Iris pigment epithelial cell (primary cell): ENCODE measurements at places on chromosomes 7 and 10.

- DNase-seq: no peak
Observed at GRCh38 chr10:100828738-100829096, 83.3 kb downstream of the PAX2 start.

GRCh38 chr7:135704074-135704473, 23.9 kb downstream of the SLC13A4 start:
- DNase-seq: no peak

GRCh38 chr10:129533281-129533680, 66.2 kb downstream of the MGMT start:
- DNase-seq: no peak

GRCh38 chr10:60573336-60573735, 183.7 kb upstream of the ANK3 start:
- DNase-seq: peak; percentile 17

- peak; percentile 31 for DNase-seq
Observed at GRCh38 chr10:109962247-109962646, 38.9 kb upstream of the XPNPEP1 start.

DNA sequence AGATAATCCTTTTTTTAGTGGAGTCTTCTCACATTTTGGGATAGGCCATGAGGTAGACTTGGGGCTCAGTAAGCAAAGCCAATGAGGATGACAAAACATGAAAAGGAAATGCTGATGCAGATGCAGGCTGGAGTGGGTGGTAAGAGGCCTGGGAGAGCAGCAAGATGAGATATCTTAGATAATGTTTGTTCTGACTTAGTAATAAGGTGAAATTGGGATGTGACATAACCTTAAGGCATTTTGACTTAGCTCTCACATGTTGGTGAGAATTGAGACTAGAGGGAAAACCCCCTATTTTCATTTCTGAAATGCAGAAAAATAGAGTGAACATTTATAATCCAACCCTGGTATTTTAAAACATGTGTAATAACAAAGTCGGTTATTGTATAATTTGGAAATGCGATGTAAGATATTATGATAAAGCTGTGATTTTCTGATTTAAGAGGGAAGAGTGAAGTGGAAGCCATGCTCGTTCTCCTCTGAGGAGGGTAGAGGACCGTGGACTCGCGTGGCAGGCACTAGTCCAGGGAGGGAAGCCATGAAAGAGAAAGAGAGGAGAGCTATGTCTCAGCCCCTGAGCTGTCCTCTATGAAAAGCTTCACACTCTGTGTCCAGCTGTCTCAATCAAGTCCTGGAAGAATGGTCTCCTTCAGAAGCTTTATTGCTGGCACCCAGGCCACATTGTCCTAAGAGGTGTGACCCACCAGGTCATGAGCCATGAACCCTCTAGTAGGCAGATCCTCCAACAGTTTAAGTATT, 57.3 kb downstream of the ST7 start:
- DNase-seq: peak; percentile 68

GRCh38 chr10:76541852-76542251, 1095.8 kb downstream of the KCNMA1 start:
- no peak for DNase-seq

GRCh38 chr10:3478153-3478552, 305.6 kb upstream of the PITRM1 start:
- DNase-seq: no peak

DNA sequence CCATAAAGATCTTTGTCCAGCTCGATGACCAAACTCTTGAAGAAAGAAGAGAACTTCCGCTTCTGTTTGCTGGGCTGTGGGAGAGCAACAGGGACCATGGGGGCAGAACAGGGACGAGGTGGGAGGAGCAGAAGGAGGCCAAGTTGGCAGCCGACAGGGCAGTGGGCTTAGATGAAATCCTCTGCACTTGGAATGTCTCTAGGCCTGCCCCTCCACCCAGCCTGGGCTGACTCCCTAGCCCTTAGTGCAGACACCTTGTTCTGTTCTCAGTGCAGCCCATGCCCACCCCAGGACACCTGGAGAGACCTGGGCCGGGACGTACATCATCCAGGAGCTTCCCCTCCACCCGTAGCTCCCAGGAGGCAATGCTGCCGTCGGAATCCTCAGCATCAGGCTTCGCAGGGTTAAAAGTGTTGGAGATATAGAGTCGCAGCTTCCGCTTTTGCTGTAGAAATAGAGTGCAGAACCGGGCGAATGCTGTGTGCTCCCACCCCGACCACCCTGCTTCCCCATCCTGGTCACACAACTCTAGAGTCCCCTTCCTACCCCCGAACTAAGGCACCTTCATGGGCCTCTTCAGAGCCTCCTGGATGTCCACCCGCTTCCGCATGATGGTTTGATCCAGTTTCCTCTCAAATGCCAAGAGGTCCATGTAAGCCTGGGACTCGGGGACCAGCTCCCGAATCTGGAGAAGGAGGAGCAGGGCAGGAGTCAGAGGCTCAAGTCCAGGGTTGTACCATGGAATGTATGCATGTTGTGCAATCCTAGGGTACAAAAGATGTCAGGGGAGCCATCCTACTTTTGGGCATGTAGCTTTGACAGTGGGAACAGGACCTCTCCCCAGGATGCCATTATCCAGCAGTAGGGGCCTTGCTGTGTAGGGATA, 6.1 kb downstream of the SMARCD3 start:
- DNase-seq: no peak

- no peak for DNase-seq
Observed at GRCh38 chr7:150451097-150451793, 815 bp downstream of the GIMAP8 start.

DNA sequence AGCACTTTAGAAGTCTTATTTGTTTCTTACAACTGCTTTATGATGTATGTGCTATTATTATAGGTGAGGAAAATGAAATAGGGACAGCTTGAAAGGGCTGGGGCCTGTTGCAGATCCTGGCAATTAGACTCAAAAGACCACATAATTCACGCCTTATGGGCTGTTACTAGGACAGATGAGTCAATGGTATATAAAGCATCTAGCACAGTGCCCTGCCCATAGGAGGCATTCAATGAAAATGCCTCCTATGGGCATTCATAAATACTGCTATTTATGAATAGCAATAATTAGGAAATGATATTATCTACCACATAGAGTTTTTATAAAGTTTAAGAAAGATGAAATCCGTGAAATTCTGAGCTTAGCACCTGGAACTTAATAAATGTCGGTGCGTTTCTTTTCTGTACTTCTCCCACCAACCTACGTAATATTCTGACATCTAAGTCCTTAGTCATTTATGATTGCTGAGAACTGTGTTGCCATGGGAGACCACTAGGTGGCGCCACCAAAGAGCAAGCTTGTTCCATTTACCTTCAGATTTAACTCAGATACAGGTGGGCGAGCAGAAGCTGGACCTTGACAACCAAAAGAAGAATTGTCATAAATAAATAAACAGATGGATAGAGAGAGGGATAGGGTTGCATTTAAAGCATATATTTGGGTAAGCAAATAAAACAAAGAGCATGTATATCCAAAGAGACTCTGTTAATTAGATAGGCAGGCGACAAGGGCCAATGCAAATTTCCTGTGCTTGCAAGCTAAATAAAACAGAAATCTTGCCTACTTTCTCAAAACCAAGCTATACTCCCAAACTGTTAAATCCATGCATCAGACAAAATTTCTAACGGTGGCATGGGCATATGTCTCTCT, 699.9 kb downstream of the INHBA start:
- peak; percentile 64 for DNase-seq

DNA sequence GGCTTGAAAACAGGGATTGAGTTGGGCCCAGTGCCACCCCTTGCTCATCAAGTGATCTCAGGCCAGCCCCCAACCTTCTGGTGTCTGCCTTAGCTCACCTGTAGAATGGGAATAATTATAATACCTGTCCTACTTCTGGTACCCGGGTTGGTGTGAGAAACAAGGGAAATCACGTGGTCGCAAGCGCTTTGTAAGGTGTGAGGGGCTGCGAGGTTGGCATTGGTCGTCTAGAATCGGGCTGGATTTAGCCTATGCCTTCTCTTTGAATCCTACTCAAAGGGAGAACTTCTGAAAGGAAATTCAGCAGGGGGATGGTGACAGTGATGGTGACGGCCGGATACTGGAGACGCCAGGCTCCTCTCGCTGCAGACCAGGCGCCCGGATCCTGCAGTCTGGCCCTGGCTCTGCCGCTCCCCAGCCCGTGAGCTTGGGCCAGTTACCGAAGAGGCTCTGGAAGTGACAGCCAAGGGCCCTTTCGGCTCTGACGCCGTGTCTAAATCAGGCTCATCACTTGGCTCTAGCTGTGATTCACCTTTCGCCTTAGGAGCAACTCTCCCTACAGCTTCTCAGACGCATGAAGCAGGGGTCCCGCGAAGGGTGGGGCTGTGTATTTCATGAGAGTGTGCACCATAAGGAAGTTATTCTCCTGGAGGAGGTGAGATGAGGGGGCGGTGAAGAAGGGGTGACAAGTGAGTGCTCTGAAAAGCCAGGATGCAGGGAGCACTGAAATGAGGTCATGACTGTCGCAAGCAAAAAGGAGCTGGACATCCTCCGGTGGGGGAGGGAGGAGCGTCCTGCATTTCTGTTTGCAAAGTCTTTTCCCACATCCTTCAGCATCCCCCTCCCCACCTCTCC, 4.0 kb upstream of the CREB5 start:
- no peak for DNase-seq

DNA sequence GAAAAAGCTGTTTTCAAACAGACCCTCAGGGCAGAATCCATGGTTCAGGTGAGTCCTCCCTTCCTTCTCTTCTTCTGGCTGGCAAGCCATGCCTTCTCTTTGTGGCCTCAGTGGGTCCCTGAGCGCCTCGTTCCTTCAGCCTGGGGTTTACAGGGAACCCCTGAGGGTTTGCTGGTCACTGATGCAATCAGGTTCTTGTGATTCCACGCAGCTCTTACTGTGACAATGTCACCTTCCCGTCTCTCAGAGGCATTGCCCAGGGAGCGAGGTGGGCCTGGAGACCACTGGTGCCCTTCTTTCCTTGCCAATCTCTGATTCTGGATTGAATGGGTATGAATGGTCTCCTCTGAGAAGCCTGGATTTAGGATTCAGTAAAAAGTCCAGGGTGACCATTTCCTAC, 132.2 kb downstream of the ADARB2 start:
- DNase-seq: no peak

- peak; percentile 60 for DNase-seq
Observed at GRCh38 chr10:5034588-5034987, 30.9 kb upstream of the AKR1C2 start.

DNA sequence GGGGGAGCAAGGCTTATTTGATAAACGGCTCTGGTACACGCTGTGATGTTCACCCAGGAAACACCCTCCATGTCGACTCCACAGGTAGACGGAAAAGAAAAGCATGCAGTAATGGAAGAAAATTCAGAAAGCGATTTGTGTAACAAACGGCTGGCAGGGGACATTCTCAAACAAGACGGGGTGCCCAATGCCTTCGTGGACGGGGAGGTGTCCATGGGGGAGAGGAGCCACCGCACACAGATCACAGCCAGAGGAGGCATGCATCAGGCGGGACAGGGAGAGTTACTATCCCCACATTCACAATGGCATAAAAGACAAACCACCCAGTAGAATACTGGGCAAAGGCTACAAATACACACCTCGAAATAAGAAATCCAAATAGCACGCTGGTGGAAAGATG, 20.1 kb downstream of the CNPY1 start:
- no peak for DNase-seq

GRCh38 chr7:6831018-6831725, 5.1 kb upstream of the CCZ1B start:
- DNase-seq: no peak

DNA sequence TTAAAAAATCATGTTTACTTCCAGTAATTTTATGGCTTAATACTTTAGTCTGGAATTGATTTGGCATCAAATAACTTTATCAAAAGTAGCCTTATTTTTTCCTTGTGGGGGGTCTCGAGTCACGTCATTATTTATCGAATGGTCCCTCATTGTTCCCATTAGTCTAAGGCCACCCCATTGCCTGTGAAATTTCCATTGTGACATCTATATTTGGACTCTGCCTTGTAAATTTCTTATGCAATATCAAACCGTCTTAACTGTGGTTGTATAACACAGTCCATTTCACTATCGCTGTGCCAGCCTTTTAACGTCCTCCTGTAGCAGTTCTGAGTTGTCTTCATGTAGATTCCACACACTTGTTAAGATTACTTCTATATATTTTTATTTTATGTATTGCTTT, 103.9 kb upstream of the RET start:
- DNase-seq: no peak

DNA sequence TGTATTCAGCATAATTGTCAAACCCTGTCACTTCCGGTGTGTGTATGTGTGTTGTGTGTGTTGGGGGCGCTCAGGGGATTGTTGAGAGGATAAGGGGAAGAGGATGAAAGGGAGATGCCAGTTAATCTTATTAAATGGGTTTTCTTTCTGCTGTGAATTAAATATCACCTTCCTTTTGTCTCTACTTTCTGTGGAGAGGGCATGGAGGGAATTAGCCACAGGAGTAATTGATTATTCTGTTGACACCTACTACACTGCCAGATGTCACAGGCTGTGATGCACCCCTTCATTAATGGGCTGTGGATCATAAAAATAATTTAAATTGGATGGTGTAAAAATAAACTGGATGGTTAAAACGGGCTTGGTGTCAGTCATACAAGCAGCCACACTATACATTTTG, 311.9 kb downstream of the MDFIC start:
- no peak for DNase-seq

DNA sequence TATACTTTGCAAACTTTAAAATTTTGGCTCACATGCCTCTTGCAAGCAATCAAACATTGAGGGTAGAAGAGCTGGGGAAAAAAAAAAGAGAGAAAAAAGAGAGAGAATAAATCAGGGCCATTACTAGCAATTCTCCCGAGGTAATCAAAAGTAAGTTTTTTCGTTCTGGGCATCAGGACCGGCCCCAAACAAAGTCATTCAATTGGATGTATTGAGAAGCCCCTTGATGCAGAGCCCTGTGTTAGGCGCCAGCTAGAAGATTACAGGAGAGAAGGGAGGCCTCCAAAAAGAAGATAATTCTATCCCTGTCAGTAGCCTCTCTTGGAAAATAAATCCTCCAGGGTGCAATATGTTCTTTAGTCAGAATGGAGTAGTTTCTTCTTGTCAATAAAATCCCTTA, 2.2 kb upstream of the CTNNA3 start:
- DNase-seq: no peak

GRCh38 chr10:123156078-123156477, 1.9 kb downstream of the BUB3 start:
- peak; percentile 65 for DNase-seq

DNA sequence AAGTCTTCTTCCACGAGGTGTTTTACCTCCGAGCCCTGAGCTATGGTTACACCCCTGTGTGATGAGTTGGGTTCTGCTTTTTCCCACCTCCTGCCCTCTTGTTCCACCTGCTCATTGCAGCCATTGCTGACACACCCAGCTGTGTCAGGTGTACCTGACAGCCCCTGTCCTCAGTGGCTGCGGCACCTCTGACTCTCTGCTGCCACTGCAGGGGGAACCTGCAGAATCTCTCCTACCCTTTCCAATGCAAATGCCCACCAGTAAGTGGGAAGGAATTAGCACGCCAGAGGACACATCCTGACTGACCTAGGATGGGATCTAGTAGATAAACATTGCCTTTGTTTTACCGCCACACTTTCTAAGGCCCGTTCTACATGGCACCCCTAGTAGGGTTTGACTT, 600.9 kb upstream of the MKI67 start:
- no peak for DNase-seq
